Right forelimb (tissue), 1 donor: ENCODE measurements at places on chromosomes 1 and 21.

DNA sequence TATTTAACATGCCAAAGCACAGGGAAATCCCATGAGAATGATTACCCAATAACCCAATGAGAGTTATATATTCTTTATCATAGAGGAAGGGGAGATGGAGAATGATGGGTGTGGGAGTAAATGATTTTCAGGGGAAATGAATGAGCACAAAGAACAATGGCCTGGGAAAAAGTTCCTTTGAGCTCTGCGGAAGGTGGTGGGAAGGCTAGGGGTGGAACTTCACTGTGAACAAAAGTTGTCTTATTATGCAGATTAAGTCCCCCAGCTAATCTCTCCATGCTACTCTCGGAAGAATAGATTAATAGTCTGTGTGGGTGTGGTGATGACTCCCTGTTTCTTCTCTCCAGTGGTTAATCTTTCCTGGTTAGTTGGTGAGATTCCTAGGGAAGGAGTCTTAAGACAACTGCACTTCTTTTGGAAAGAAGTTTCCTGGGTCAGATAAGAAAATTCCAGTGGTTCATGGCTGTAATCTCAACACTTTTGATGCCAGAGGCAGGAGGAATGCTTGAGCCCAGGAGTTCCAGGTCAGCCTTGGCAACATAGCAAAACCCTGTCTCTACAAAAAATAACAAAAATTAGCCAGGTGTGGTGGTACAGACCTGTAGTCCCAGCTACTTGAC, 71.6 kb downstream of the DNTTIP2 start:
- no peak for DNase-seq

GRCh38 chr1:172898866-172899265, 151.9 kb downstream of the TNFSF18 start:
- no peak for DNase-seq

DNA sequence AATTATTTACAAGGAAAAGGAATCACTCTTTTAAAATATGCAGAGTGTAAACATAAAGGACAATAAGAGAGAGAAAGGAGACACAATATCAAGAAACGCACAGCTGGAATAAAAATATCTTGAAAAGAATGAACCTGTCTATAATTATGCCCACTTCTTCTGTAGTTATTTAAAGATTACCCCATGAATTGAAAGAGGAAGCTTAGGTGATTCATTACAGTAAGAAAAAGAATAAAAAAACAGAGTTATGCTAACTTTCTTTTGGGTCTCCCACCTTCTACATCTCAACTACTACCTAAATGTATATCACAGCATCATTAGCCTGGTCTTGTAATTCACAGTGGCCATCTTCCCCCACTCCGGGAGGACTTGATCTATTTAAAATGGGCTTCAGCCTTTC, 182.1 kb downstream of the MRPL39 start:
- DNase-seq, result no peak

DNA sequence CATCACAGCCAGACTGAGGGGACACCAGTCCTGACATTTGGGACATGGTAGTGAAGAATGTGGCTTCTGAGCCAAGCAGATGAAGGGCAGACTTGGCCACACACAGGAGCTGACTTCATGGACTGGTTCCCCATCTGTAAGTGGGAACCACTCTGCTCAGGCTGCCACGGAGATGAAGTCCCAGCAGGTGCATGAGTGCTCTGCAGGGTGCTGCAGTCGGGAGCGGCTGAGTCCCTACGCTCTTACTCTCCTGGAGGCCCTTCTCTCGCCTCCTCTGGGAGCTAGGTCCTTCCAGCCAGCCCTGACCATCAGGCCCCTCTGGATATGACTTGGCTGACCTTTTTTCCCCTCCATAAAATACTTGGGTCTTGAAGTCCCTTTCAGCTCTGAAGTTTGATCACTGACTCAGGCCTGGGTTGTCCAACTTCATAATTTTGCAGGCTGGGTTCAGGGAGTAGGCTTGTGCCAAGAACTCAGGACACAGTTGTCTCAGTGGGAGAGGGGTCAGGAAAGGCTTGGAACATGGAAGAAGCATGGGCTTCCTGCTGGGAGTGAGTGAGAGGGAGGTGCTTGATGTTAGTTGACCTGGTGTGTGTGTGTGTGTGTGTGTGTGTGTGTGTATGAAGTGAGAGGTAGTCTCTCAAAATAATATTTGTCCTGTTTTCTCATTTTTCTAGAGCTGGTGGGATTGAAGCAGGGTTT, 21.0 kb upstream of the EPS8L3 start:
- DNase-seq, result no peak
